ENCODE measurements at places on chromosomes 2 and 18. TPM values are rescaled to one million over a fixed set of nuclear protein-coding genes. Genes with fewer than 3 reads are reported as not detected.

GRCh38 chr18:70523035-70523791 is 234.4 kb downstream of the SOCS6 start:
- no peak for DNase-seq

DNA sequence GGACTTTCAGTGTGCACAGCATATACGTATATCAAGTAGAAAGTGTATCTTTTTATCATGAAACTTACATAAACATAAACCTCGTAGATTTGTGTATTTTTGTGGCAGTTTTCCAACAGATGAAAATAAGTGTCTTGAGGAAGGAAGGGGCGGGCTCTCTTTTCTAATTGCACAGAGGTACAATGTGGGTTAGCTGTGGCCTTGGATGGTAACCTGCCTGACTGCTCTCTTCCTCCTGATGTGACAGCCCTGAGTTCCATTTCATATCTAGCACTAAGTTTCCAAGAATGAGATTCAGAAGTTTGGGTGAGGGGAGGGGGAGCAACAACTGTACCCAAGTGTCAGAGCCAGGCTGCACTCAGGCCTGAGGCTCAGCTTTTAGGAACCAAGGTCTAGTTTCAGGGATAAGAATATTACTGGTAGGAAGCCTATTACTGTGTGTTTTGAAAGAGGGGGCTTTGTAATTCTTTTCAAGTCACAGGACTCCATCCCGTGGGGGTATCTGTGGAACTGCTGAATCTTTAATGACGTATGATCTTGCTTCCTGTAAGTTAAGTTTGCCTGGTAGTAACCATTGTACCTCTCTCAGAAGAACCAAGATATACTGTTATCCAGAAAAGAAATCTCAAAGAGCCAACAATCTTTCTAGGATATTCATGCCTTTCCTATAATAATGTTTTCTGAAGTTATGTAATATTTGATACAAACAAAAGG is 483.7 kb downstream of the PTPRM start:
- no peak for DNase-seq

- DNase-seq: no peak
Observed at GRCh38 chr2:174874085-174874484, 109.8 kb upstream of the CHRNA1 start.

MYO7B gene
- 0.82 TPM for total RNA-seq

DNA sequence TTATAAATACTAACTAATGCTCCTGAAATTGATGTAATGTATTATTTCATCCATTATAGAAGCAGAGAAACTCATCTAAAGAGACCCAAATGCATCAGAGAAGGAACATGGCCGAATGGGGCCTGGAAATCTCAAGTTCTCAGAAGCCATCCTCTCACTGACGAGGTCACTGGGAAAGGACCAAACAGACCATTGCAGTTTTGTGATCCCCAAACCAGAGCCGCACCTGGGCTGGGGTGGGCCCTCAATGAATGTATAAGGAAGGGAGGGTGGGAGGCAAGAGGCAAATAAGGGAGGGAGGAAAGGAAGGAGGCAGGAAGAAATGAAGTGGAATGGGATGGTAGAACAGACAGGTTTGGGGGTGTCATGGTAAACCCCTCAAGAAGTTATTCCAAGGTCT is 245.3 kb upstream of the ID2 start:
- DNase-seq: no peak

GRCh38 chr2:65360441-65360840 is 72.0 kb downstream of the SPRED2 start:
- no peak for DNase-seq

FBXO48 gene
- 2.6 TPM for total RNA-seq

Measured in activated CD8-positive, alpha-beta T cell treated with anti-CD3 and anti-CD28 coated beads, Interleukin-2, amount 10 ng/mL, durations not matched to agents 7 days and 5 days (primary cell).